Stimulated activated CD8-positive, alpha-beta memory T cell treated with anti-CD3 and anti-CD28 coated beads, Interleukin-4, amount 100 ng/mL, for 1 hour (primary cell): ENCODE measurements at places on chromosomes 3 and 15.

DNA sequence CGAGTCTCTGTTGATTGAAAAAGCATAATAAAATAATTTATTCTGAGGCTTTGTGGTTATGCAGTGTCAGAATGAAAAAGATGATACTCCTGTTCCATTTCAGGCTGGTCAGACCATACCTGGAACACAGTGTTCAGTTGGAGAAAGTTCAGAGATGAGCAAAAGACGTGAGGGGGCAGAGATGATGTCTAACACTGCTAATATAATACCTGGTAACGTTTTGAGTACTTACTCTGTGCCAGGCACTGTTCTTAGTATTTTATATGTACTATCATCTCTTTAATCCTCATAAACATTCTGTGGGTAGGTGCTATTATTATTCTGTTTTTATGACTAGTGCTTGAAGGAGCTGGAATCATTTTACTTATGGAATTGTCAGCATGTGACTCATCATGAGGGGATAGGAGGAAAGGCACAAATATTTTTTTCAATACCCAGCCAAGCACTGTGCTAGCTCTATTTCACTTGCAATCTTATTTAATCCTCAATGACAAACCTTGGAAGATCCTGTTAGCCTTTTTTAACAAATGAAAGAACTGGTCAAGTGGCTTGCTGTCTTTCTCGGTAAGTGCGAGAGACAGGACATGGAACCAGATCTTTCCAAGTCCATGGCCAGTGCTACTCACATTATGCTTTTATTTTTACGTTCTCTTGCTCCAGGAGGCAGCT, 31.8 kb downstream of the IQGAP1 start:
- DNase-seq: no peak

DNA sequence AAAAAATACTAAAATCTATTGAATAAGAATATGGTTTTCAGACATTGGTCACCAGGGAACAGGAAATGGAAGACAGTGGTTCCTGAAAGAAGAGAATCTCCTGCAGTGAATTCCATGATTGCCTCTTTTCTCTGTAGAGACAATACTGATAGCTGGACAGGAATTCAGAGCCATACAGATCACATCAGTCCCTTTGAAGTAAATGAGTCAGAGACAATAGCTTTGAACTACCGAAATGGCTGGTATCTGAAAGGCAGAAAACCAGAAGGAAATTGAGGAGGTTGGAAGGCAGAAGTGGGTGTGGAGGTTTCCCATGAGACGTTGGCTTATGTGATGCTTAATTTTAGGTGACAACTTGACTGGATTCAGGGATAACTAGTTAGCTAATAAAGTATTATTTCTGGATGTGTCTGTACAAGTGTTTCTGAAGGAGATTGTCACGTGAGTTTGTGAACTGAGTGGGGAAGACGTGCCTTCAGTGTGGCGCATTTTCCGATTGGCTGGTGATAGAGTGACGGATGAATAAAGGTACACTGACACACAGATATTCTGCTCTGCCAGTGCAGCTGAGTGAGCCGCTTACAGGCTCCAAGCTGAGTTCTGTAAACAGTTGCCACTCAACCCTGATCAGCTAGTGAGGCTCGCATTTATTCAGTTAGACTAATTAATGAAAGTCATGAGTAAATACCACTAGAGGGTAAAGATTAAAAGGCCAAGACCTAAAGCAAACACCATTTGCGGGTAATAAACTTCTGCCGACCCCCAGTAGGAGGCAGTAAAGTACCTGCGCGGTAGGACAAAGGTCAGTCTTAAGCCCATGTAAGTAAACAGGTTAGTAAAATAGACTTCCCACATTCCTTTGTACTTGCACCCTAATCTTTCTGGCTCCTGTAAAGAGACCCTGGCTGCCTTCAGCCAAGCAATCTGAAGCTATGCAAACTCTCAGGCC, 1298.6 kb downstream of the SI start:
- no peak for DNase-seq

GRCh38 chr15:71048913-71049675, 66.2 kb upstream of the THSD4 start:
- no peak for DNase-seq

DNA sequence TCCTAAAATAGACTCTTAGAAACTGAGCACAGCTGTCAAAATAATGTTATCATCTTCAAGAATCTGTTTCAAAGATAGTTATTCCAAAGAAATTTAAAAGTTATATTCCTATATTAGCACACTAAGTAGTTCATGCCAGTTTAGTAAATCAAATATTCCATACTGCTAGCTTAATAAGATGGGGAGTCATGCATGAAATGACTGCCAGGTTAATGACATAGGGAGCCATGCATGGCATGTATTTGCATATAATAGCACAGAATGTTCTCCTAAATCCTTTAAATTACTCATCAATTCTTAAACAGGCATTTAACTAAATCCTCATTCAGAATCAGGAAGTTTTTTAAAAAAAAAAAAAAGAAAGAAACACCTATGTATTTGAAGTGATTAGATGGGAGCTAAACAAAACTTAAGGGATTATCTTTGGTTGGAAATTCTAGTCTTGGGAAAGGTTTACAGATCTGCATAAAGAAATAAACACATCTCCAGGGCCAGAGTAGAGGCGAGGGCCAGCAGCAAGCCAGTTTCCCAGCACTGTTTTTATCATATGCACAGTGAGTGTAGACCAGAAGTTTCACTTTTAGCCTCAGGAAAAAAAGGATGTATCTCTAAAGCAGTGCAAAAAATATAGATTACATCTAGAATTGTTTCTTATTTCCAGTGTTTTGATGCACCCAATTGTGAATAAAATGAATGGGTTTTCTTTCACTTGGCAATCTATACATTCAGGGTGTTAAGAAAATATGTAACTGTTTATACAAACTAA, 366.4 kb upstream of the AGTR1 start:
- no peak for DNase-seq

DNA sequence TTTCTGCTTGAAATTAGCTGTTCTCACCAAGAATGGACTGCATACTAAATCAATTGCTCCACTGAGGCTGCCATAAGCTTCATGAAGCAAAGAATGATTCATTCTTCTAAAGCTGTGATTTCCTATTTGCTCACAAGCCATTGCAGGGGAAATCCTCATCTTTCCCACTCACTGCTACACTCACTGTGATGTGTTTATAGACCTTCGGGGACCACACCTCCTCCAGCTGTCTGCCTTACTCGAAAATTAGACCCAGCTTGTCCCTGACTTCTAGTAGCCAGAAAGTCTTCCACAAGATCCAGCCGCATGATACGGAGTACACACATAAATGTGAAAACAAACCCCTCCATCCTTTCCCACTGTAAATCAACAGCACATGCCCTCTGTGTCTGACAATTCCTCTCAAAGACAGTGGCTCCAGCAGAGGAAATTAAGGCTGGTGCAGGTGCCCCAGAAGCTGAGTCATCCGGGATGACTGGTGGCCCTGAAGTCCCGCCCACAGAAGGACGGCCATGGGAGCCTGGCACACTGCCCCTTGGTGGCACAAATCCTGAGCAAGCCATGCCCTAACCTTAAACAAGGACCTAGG, 172.0 kb downstream of the STT3B start:
- DNase-seq: no peak

GRCh38 chr3:53978386-53978785, 86.7 kb upstream of the SELENOK start:
- no peak for DNase-seq

GRCh38 chr3:57370341-57370740, 77.9 kb upstream of the ASB14 start:
- DNase-seq: no peak

- no peak for DNase-seq
Measured at GRCh38 chr15:95302206-95302605, 1028.3 kb upstream of the NR2F2 start.

GRCh38 chr3:140467104-140467577, 210.7 kb upstream of the TRIM42 start:
- no peak for DNase-seq

GRCh38 chr15:31016446-31016915, 25.1 kb upstream of the MTMR10 start:
- no peak for DNase-seq

DNA sequence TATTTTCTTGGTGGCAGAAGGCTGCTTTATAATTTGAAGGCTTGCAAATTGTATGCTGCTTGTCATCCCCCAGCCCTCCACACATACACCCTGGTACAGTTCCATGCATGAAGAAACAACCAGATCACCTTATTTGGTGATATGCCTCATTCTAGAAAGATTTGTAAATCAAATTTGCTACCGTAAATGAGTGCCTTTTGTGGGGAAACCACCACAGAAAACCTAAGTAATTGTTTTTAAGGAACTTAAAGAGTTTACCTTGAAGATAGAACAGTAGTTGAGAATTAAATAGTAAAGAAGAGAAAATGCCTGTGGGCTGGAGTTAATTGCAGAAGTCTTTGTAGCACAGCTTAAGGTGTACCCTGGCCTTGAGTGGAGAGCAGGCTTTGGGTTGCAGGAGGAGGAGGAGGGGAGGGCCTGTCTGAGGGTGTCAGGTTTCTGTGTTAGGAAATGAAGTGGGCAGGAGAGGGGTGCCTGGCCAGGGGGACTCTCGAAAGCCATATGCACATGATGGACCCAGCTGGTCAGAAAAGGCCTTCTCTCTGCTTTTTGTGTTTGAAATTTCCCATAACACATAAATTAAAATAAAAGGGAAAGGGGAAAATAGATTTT, 6.9 kb downstream of the NIPA2 start:
- no peak for DNase-seq

- DNase-seq: no peak
Measured at GRCh38 chr3:50473768-50474167, 29.7 kb downstream of the CACNA2D2 start.
